ENCODE measurements at places on chromosomes 7 and 10.

- peak; percentile 18 for DNase-seq
Observed at GRCh38 chr7:78379148-78379547, 580.6 kb downstream of the PHTF2 start.

GRCh38 chr7:16278167-16278787 is 143.1 kb downstream of the CRPPA start:
- DNase-seq = no peak

GRCh38 chr10:51162002-51162401 is 87.7 kb downstream of the PRKG1 start:
- DNase-seq = no peak

DNA sequence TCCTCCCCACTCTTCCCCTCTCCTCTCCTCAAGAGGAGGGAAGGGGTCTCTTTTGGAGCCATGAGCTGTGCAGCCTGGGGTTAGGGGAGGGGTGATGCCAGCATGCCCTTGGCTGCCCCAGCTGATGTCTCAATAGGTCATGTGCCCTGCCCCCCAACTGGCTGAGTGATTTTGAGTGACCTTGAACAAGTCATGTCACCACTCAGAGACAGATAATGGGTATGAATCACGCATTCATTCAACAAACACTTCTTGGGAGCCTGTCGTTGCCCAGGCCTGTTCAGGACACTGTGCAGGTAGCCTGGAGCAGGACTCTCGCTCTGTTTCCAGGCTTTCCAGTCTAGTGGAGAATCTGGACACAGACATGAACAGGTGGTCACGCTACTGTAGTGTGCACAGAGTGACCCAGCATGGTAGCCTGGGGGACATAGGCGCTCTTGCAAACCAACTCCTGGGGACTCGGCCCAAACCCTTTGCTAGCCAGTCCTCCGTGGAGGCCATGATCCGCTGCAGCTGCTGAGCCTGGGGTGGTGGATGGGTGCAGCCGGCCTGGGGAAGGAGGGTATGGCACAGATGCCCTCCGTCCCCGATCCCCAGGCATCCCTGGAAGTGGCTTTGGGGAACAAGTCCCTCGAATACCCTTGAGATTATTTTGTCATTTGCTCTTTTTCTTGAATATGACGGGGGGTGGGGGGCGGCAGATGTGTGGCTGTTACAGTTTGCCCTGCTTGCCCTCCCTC is 49.6 kb upstream of the PSAP start:
- DNase-seq = no peak

GRCh38 chr10:32795598-32796183 is 162.3 kb downstream of the ITGB1 start:
- peak; percentile 12 for DNase-seq

DNA sequence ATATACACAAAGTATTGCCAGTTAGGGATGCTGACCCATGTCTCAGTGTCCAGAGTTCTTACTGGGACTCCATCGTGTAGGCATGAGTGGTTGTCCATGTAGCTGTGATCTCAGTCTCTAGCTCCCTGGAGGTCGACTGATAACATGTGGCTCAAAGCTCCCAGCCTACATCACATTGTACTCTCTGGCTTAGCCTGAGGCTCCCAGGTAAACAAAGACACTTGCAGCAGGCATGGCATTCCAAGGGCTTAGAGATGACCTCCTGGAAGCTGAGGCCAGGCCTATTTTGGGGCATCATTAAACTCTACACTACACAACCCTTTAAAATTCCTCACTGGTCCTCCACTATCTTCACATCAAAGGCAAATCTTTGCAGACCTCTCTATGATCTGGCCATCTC is 100.8 kb upstream of the DOCK1 start:
- no peak for DNase-seq

GRCh38 chr7:106598663-106599342 is 62.2 kb downstream of the CCDC71L start:
- peak; percentile 45 for DNase-seq

- no peak for DNase-seq
Observed at GRCh38 chr7:134627775-134628153, 18.9 kb upstream of the BPGM start.

DNA sequence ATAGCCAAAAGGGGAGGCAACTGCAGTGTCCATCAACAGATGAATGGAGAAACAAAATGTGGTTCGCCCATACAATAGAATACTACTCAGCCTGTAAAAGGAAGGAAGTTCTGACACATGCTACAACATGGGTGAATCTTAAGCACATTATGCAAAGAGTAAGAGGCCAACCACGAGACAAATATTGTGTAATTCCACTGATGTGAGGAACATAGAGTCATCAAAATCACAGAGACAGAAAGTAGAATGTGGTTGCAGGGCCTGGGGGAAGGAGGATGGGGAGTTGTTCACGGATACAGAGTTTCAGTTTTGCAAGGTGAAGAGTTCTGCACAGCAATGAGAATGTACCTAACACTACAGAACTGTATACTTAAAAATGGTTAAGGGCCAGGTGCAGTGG is 13.7 kb upstream of the C10orf71 start:
- DNase-seq = no peak

- no peak for DNase-seq
Observed at GRCh38 chr7:142833174-142834048, 21.5 kb upstream of the EPHB6 start.

- no peak for DNase-seq
Observed at GRCh38 chr10:116947841-116948529, 57.0 kb downstream of the SHTN1 start.

DNA sequence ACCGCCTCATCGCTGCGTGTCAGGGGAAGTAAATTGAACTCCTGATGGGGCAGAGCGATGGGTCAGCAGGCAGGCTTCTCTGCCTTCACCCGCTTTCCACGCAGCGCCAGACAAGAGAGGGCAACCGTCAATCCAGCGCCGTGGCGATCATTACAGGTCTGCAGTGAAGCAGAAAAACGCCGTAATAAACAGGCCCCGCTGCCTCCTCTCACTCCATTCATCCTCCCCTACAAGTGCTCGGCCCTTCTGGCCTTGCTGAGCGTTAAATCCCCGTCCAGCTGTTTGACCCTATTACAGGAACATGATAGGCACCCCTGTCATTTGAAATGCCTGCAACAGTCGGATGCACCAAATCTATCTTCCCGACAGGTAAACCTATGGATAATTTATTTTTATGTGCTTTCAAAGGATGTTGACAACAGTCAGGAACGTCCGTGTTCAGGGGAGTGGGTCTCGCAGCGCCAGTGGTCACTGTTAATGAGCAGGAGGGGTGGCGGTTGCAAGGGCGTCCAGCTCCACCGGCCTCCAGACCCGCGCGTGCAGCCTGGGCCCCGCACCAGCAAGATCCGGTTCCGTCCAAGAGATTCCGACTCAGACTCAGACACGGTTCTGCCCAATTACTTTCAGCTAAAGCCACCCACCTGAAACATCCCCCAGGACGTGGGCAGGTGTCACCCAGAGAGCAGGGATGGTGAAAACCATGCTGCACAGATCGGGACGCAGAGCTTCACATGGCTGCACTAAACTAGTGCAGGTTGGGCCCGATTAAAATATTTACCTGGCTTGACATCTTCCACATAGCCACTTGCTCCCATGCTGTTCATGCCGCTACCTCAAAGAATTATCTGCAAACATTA is 508.0 kb upstream of the MGMT start:
- no peak for DNase-seq

GRCh38 chr10:130409331-130409730 is 273.1 kb downstream of the GLRX3 start:
- DNase-seq = no peak

GRCh38 chr7:98126311-98127142 is 19.9 kb downstream of the LMTK2 start:
- DNase-seq = no peak

DNA sequence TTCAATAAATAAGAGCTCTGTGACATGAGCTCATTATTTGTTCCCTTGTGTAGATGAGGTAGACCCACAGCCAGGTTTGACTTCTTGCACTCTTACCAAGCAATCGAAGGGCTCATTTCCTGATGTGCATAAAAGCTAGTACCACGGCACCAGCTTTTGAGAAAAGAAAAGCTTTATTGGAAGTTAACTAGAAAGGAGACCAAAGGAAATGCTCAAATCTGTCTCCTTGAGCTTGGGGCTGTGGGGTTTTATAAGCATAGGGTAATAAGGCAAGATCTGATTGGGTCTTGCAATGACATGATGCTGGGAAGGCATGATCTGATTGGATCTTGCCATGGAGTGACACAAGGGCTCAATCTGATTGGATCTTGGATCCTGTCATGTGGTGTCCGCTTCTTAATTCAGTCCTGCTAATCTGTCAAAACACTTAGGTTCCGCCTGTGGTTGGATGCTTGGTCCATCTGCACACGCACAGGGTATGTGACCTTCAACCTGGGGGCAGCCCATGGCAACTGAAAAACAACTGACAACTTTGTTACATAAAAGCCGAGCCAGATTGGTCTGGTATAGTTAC is 47.8 kb upstream of the FRMD4A start:
- no peak for DNase-seq

GRCh38 chr10:16809074-16809718 is 8.0 kb downstream of the RSU1 start:
- peak; percentile 25 for DNase-seq

- DNase-seq = no peak
Observed at GRCh38 chr7:132345030-132345429, 231.2 kb downstream of the PLXNA4 start.

GRCh38 chr10:18097524-18097923 is 42.7 kb upstream of the CACNB2 start:
- DNase-seq = no peak

- DNase-seq = no peak
Observed at GRCh38 chr7:157930441-157930840, 593.6 kb downstream of the DNAJB6 start.

GRCh38 chr7:57867884-57868701 is 418.1 kb downstream of the ZNF716 start:
- DNase-seq = no peak

GRCh38 chr7:44093102-44093641 is 10.8 kb upstream of the POLM start:
- DNase-seq = no peak

- DNase-seq = no peak
Observed at GRCh38 chr10:52447931-52448353, 133.9 kb downstream of the DKK1 start.

DNA sequence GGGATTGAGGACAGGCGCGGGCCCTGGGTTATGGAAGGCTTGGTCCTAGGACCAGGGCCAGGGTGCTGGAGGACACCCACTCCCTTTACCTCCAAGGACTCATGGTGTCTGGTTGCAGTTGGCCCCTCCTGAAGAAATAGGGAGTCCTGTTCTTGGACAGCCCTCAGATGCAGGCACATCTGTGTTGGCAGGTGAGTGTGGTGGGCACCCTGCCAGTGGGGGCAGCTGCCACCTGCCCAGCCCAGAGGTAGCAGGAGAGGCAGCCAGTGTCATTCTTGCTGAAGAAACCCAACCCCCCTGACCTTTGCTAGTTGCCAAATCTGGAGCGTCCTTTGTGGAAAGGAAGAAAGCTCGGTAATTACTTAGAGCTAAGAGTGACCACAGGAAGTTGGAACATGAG is 8.3 kb downstream of the GALNT17 start:
- DNase-seq = no peak

DNA sequence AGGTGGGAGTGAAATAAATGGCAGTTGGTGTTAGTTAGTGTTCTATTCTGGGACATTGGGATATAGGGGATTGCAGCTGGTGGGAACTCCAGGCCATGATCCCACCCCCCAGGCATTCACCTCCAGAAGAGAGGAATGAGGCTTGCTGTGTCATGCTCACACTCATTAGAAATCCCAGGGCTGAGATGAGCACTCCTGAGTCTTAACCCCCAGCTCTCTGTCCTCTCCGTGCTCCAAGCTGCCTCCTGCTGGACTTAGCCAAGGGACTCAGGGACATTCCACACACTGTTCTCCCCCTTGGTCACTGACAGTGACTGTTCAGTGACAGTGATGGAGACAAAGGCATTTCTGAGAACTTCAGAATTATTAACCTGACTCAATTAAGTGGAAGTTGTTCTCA is 21.5 kb downstream of the CYP26A1 start:
- DNase-seq = no peak

All from hepatic stellate cell (primary cell).